Lower lobe of right lung (tissue), 2 donors: ENCODE measurements at places on chromosomes 1 and 21. TPM values are rescaled to one million over a fixed set of nuclear protein-coding genes. Genes with fewer than 3 reads are reported as not detected.
A peak's percentile ranks its signal among the peaks of the same experiment; 100 is the strongest.

- H3K27ac ChIP-seq = peak overlapping the region; percentile 99
- H3K27me3 ChIP-seq = no peaks in the 10 kb centered on the region
- peak overlapping the region; percentile 91 for H3K4me3 ChIP-seq
- no peaks in the 10 kb centered on the region for H3K36me3 ChIP-seq
Measured at GRCh38 chr1:212284332-212284743, 872 bp upstream of the PPP2R5A start.

DNA sequence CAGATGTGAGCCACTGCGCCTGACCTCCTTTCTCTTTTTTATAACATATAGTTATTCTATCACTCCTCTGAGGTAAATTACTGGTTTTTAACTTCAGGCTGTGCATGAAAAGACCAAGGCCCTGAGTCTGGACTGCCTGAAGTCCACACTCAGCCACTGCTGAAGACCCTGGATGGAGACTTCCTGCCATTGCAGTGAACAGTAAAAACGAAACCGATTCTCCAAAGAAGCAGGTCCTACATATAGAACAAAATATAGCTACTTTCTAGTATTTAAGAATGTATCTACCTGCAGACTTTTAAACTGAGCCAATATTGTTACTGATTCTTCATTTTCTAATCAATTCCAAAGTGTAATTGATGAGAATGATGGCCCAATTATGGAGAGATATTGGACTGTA, 232.8 kb downstream of the CHRM3 start:
- H3K27me3 ChIP-seq = no peaks in the 10 kb centered on the region
- no peak overlapping the region for H3K4me3 ChIP-seq
- H3K36me3 ChIP-seq = no peaks in the 10 kb centered on the region
- no peaks in the 10 kb centered on the region for H3K4me1 ChIP-seq

DNA sequence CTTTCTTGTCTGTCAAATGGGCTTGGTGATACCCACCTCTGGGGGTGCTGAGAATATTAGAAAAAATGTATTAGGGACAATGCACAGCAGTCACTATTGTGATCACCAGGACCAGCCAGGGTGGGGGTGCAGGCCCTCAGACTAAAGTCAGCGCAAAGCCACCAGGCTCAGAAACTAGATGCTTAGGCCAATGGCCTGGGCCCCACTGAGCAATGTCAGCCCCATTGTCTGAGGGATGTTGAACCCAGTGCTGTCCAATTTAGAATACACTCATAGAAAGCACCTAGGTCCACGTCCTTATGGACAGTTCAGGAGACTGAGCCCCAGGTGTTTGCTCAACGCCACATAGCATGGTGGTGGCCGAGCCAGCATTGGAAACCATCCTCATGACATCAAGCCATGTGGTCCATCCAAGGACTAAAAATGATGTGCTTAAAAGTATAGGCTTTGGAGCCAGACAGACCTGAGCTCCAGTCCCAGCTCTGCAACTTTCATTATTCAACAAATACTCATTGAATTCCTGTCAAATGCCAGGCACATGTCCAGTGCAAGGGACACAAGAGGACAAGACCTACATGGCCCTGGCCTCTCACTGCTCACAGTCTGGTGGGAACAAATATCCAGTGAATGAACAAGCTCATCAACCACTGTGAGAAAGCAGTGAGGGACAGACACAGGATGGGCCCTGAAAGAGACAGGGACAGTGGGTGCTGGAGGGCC, 273.8 kb downstream of the MATN1 start:
- no peaks in the 10 kb centered on the region for H3K27me3 ChIP-seq
- no peaks in the 10 kb centered on the region for H3K36me3 ChIP-seq
- H3K27ac ChIP-seq = no peak overlapping the region
- no peak for DNase-seq
- H3K4me1 ChIP-seq = no peaks in the 10 kb centered on the region

DNA sequence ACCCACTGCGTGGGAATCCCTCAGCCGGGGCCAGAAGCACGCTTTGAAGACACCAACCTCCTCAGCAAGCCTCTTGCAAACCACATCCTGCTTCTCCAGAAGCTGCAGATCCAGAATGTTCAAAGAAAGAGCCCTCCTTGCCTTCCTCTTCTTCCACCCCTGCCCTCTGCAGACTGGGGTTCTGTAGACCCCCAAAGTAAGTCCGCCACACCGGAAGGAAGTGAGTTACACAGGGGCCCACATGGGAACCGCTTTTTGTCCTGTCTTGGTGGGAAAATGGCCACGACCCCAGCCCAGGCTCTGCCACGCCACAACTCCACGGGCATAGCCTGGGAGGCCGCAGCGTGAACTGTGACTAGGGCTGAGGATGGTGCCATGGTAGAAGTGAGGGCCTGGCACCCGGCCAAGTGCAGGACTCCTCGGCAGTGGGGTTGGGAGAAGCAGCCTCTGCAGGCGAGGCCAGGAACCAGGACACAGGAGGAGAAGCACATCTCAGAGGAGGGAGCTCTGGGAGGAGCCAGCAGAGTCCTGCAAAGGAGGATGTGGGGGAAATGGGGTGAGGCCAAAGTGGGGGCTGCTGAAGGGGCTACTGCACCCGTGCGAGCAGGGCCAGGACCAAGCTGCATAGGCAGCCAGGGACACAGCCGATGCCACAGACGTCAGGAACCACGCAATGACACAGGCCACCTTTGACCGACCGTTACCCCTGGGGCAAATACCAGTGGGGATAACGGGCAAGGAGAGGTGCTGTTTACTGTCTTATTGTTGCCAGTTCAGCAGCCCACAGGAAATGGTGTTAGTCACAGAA, 30.9 kb downstream of the PDE9A start:
- no peak overlapping the region for H3K4me3 ChIP-seq
- no peaks in the 10 kb centered on the region for H3K4me1 ChIP-seq
- DNase-seq = no peak
- no peaks in the 10 kb centered on the region for H3K27me3 ChIP-seq

GRCh38 chr1:242199776-242200458, 201.0 kb upstream of the MAP1LC3C start:
- H3K4me3 ChIP-seq = no peak overlapping the region
- H3K4me1 ChIP-seq = no peaks in the 10 kb centered on the region
- DNase-seq = no peak

GRCh38 chr1:66243548-66244130, 290.3 kb upstream of the SGIP1 start:
- no peaks in the 10 kb centered on the region for H3K36me3 ChIP-seq
- H3K27ac ChIP-seq = no peak overlapping the region
- no peak for DNase-seq
- H3K4me1 ChIP-seq = peaks cover 5% of the 10 kb centered on the region
- H3K4me3 ChIP-seq = no peak overlapping the region
- H3K27me3 ChIP-seq = no peaks in the 10 kb centered on the region

GRCh38 chr1:96722958-96723357, 1.4 kb downstream of the PTBP2 start:
- DNase-seq = no peak
- peaks cover 24% of the 10 kb centered on the region for H3K4me1 ChIP-seq
- H3K27me3 ChIP-seq = no peaks in the 10 kb centered on the region
- peaks cover 5% of the 10 kb centered on the region for H3K36me3 ChIP-seq
- H3K4me3 ChIP-seq = peak overlapping the region; percentile 95
- H3K27ac ChIP-seq = peak overlapping the region; percentile 93

- H3K36me3 ChIP-seq = no peaks in the 10 kb centered on the region
- peak overlapping the region; percentile 79 for H3K4me3 ChIP-seq
Measured at GRCh38 chr1:15849775-15850324, 2.3 kb downstream of the SPEN start.

- no peaks in the 10 kb centered on the region for H3K27me3 ChIP-seq
- H3K27ac ChIP-seq = no peak overlapping the region
- no peak overlapping the region for H3K4me3 ChIP-seq
Measured at GRCh38 chr1:193524616-193525015, 338.2 kb upstream of the B3GALT2 start.

DNA sequence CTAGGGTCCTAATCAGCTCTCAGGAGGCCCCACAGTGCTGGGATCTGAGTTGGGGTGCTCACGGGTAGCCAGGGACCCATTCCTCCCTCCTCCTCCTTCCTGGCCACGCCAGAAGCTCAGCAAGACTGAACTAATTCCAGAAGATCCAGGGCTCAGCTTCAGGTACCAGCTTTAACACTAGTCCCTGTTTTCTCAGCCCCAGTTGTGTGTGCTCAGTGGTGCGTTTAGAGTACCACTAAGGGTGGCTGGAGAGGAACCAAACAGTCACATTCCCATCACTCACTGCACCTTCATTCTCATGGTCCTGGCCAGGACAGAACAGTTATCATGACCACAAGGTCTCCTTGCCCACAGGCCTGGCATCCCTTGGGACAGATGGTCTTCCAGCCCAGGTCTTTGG, 20.8 kb downstream of the PKP1 start:
- H3K36me3 ChIP-seq = no peaks in the 10 kb centered on the region
- H3K27ac ChIP-seq = no peak overlapping the region
- H3K4me1 ChIP-seq = peaks cover 30% of the 10 kb centered on the region
- no peak overlapping the region for H3K4me3 ChIP-seq

GRCh38 chr1:36994868-36995267, 39.4 kb downstream of the GRIK3 start:
- H3K4me3 ChIP-seq = no peak overlapping the region
- no peaks in the 10 kb centered on the region for H3K4me1 ChIP-seq
- no peaks in the 10 kb centered on the region for H3K36me3 ChIP-seq
- no peak overlapping the region for H3K27ac ChIP-seq
- no peak for DNase-seq

DNA sequence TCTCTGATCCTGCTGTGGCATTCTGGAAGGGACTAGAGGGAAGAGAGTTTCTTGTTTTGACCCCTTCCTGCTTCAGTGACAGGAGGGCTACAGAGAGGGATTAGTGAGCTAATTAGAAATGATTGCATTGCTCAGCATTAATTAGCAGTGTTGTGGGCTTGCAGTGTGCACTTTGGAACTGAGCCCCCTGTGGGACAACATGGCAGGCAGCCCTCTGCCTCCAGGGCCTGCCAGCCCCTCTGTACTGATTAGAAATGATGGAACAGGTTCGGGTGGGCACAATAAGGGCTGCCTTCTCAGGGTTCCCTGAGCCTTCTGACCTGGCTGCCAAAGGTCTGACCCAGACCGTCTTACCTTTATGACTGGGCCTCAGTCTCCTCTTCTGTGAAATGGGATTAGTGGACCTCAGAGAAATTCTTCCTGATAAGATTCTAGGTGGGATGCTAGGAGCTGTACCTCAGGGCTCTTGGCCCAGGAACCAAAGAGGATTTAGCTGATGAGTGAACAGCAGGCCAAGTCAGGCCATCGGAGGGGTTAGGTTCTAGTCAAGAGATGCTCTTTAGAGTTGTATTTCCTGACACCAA, 39.6 kb downstream of the TMEM53 start:
- H3K36me3 ChIP-seq = peaks cover 63% of the 10 kb centered on the region
- H3K4me1 ChIP-seq = peaks cover 31% of the 10 kb centered on the region
- H3K27ac ChIP-seq = no peak overlapping the region
- DNase-seq = no peak
- no peak overlapping the region for H3K4me3 ChIP-seq

DNA sequence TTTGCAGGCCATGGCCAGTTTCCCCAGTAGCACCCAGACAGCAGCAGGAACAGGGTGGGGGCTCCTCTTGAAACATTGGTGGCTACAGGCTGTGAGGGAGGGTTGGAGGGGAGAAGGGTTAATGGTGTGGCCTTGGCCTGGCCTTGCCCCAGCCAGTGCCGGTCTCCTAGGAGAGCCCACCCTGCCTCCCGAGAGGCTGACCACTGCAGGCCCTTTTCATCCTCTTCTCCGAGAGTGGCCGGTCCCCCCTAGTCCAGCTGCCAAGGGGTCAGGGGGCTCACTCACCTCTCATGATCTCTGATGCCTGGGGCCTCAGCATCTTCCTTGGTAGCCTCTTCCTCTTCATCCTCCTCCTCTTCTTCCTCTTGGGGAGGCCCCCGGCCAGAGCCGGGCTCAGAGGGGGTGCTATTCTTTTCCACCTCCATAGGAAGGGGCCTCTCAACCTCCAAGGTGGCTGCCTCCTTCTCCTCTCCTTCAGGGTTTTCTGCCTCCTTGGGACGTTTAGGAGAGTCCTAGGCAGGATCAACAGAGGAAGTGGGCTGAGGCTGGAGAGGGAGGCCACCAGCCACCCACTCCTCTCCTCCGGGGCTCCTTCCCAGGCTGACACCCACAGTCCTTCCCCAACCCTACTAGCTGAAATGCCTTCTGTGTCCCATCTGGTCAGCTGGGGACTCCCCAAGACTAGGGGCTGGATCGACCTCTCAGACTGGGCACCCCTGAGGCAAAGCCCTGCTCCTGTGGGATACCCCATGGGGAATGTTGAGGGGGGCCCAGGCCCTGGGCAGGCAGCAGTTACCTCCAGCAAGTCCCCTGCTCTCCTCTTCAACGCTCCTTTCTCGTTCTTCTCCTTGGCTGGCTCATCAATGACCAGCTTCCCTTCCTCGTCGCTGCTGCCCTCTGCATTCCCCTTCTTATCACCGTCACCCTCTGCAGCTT, 2.7 kb upstream of the MRPL24 start:
- no peak overlapping the region for H3K27ac ChIP-seq
- H3K36me3 ChIP-seq = peaks cover 36% of the 10 kb centered on the region
- no peak overlapping the region for H3K4me3 ChIP-seq
- peaks cover 57% of the 10 kb centered on the region for H3K4me1 ChIP-seq

DNA sequence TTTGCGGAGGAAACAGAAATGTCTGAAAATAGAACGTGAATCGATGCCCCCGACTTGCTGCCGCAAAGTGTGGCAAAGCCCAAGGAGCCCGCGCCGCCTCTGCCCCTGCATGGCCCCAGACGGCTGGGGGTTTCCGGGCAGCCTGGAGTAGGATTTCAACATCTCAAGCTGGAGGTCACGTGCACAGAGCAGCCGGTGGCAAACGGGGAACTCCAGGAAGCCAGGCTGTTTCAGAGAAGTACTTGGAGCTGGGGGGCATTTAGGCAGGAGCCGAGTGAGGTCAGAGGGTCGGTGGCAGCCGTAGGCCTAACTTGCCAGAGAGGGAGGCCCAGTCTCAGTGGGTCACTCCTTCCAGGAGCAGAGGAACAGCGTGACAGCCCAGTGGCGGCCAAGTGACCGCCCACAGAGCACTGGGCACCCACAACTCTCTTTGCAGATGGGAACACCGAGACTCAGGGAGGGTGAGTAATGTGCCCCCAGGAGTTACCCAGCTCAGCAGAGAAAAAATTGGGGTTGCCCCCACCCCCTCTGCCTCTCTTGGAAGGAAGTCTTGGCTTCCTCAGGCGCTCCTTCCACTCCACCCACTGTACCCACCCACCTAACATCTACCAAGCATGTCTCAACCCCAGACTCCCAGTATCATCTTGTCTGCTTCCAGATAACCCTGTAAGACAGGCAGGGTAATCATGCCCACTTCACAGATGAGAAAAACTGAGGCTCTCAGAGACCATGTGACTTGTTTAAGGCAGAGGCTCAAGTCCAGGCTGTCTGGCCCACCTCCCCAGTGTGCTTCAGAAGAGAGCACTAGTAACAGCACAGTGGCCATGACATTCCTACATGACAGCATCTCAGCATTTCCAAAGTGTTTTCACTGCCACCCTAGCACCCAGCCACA, 179.4 kb downstream of the HIVEP3 start:
- peaks cover 54% of the 10 kb centered on the region for H3K4me1 ChIP-seq
- H3K27me3 ChIP-seq = no peaks in the 10 kb centered on the region
- H3K36me3 ChIP-seq = no peaks in the 10 kb centered on the region
- peak overlapping the region; percentile 83 for H3K27ac ChIP-seq
- DNase-seq = peak; percentile 92

The FYB2 gene
- 3.8 TPM for total RNA-seq

The CDC20 gene
- total RNA-seq = 2.4 TPM

The TMEM61 gene
- total RNA-seq = 2.7 TPM

The BSND gene
- total RNA-seq = not detected

The ELAPOR1 gene
- 24.4 TPM for total RNA-seq

The RBM11 gene
- total RNA-seq = 2.6 TPM
